ENCODE measurements at places on chromosomes 4 and X.

- no peak for DNase-seq
Measured at GRCh38 chrX:8297766-8298165, 126.7 kb upstream of the VCX2 start.

DNA sequence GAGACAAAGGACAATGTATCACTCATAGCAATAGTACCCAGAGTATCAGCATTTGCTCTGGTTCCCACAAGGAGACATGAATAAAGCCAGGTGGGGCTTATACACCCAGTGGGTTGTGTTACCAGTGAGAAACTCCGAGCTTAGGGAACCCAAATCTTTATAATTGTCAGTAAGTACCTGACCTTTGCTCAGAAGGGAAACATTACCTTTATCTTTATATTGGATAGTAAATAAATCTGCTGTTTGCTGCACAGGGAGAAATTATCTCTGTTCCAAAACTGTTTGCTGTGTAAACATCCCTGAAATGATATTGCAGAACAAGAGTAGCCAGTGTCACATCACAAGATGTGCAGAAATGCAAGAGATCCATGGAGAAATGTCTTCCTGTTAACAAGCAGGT is 12.1 kb upstream of the SLAIN2 start:
- DNase-seq: no peak

DNA sequence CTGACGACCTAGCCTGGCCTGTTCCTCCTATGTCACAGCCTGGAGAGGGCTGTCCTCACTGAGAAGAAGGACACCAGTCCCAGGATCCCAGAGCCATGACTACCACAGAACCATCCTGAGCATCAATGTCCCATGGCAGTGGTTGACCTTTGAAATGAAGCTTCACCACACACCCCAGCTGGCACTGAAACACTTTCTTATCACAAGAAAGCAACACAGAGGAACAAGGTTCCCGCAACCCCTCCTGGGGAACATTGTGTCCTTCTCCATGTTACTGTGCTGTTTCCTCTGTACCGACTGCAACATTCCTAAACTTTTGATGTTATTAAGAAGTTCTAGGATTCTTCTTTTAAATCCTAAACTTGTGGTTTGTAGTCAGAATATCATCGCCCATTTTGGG is 21.2 kb upstream of the FAM156A start:
- DNase-seq: no peak

DNA sequence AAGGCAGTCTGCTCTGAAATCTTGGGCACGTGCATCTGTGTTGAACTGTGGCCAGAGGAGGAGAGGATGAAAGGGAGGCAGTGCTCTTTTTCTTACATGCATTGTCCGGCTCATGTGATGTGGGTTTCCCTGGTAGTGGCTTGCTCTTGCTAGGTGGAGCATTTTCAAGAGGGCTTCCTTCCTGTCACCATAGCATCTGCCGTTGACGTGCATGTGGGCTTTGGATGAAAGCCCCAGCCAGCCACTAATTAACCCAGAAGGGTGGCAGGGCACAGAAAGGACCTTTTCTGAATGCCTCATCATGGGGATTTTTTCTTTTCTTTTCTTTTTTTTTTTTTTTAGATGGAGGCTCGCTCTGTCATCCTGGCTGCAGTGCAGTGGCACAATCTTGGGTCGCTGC is 121.3 kb downstream of the GPR143 start:
- no peak for DNase-seq

- DNase-seq: no peak
Measured at GRCh38 chr4:138053641-138054301, 188.4 kb downstream of the SLC7A11 start.

DNA sequence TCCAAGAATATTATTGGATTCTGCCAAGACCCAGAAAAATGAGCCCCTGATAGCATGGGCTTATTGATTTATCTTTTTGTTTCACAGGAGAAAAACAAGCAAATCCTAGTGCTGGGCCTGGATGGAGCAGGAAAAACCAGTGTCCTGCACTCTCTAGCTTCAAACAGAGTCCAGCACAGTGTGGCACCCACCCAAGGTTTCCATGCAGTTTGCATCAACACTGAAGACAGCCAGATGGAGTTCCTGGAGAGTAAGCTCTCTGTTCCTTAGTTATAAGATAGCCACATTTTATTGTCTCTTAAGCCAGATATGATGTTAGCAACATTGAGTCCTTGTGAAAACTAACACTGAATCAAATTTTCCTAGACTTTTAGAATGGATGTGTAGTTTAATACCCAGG is 5.5 kb downstream of the ARL9 start:
- DNase-seq: no peak

GRCh38 chr4:38069271-38069760 is 109.1 kb downstream of the PTTG2 start:
- DNase-seq: no peak

DNA sequence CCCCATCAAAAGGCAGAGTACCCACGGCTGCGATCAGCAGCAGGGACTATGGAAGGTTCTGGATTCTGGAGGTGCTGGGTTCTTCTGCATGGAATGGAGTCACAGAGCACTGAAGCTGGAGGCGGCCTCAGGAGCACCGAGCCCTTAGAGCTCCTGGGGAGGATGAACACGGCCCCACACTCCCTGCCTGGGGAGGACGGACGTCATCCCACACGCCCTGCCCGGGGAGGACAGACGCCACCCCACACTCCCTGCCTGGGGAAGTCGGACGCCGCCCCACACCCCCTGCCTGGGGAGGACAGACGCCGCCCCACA is 9.9 kb downstream of the LRPAP1 start:
- no peak for DNase-seq

GRCh38 chr4:29415771-29416170 is 1304.4 kb upstream of the PCDH7 start:
- DNase-seq: no peak

DNA sequence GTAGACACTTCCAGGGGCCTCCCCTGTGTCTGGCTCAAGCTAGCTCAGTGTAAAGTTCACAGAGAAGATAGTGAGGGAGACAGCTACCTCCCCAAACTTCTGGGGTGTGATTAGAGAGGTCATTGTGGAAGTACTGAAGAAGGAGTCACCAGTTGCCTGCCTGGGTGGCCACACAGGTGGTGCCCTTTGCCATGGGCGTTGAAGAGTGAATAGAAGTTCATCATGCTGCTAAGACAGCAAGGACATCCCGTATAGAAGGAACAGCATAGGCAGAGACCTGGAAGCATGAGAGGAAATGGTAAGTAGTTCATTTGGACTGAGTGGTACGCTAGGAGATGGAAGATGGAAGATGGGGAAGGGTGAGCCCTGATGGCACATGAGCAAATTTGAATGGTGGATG is 110.1 kb downstream of the PJA1 start:
- no peak for DNase-seq

DNA sequence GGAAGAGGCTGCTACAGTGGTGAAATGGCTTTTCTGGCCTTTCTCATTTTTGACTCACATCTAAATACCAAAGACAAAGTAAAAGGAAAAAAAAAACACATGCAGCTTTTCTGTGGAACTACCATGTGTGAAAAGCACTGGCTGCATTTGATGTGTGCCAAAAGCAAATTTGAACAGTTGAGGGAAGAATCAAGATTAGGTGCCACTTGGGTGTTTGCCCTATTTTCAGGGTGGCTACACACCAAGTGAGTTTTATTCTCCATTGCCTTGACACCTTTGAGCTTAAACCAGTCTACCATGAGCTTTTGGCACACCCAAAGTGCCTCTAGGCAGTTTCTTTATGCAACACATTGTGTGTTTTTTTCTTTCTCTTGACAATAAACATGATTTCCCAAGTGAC is 423.9 kb downstream of the FAM133A start:
- DNase-seq: no peak

- DNase-seq: no peak
Measured at GRCh38 chr4:38762560-38762959, 20.2 kb downstream of the TLR10 start.

DNA sequence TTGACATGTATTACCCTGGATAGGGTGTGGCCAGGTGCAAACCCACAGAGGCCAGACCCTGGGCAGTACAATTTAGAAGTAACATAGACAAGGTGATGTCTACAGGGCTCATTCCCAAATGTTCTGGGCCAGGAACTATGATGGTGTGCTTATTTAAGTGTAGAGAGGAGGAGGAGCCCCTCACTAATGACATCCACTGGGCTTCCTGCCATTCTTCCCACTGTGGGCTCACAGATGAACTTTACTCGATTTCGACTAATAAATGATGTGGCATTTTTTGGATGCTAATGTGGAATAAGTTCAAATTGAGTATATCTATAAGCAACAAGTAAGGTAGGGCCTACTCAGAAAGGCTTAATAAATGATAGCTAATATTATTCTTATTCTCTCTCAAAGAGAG is 280.9 kb upstream of the BOD1L1 start:
- no peak for DNase-seq

DNA sequence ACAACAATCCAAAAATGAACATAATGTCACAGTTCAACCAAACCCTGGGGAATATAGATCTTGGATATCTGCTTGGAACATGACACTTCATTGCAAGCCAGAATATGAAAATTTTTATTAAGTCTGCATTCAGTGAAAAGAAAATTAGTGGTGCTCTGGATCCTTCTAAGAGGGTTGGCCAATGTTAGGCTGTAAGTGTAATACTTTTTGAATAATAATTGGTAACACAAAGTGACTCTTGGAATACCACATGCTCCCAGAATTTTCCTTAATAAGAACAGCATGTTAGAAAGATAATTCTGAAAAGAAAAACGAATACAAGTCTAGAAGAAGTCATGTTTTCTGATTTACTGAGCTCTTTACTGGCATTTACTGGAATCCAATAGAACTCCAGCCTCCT is 175.8 kb downstream of the RASL11B start:
- no peak for DNase-seq

DNA sequence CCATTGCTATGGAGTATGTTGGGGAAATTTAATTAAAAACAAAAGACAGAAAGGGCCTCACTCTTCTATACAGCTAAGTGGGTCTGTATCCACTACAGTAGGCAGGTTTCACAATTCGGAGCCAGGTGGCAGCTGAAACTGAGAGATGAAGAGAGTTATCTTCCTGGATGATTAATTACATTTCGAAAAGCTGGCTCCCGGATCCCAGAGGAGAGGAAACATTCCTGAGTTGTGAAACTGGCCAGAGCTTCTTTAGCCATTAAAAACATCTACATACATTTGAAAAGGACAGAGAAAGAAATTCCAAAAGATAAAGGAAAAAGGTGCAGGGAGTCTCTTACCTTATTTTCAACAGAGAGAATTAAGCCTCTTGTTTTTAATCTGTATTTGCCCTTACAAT is 15.5 kb upstream of the PDZD4 start:
- no peak for DNase-seq

- no peak for DNase-seq
Measured at GRCh38 chrX:13254076-13254785, 65.6 kb downstream of the ATXN3L start.

DNA sequence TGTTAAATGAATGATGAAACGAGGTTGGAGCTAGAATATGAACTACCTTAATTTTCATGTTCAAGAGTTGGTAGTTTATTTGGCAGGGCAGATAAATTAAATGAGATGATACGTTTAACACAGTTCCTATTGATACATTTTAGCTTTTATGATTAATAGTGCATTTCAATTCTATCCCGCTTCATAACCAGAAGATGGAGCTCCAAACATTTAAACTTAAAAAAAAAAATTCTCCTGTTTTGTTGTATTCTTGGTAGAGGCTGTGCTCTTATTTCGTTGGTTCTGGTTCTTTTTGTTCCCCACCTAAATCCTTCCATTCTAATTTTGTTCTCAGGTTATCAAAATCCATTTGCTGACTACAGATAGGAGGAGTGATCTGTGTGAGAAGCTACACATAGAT is 71.8 kb upstream of the PTPN13 start:
- DNase-seq: no peak

DNA sequence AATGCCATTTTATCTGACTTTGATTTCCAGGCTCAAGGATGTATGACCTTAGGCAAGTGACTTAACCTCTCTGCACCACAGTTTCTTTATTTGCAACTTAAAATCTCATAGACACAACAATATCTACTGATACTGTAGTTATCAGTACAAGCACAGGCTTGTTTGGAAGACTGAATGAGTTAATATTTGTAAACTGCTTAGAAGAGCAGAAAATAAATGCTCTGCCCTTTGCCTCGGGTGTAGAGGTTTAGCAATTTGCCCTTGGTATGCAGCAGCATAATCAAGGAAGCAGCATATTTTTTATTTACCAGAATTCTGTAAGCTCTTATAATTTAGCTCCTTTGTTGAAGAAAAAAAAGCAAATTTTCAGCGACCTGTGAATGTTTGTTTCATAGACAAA is 2.9 kb upstream of the CXCL1 start:
- no peak for DNase-seq

GRCh38 chr4:32841217-32841616 is 2121.0 kb downstream of the PCDH7 start:
- DNase-seq: no peak

DNA sequence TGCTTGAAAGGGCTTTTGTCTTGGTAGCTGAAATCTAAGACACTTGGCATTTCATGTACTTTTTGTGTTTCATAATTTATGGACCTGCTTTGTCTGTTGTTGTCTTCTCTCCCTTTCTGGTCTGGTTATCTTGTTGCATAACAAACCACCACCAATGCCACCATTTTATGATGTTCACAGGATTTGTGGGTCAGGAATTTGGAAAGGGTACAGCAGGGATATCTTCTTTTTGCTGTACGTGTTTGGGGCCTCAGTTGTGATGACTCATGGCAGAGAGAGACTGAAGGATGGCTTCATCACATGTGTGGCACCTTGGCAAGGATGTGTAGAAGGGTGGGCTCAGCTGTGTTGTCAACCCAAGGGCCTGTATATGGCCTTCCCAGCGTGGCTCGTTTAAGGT is 35.2 kb downstream of the KDM6A start:
- DNase-seq: no peak

DNA sequence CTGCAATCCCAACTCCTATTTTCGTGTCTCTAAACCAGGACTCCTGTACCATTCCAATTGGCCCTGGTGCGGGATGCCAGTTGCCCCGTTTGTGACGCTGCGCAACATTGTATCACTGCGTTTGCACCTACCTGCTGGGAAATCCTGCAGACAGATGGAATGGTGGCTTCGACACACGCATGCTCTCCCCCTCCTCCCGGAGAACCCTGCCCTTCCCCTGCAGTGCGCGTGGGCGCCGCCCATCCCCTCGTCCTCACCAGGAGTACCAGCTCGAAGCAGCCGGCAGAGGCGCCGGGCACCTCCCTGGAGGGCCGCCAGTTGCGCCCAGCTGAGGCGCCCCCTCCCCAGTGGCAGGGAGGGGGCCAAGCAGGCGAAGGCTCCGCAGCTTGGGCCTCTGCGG is 1.4 kb downstream of the DGKK start:
- no peak for DNase-seq

DNA sequence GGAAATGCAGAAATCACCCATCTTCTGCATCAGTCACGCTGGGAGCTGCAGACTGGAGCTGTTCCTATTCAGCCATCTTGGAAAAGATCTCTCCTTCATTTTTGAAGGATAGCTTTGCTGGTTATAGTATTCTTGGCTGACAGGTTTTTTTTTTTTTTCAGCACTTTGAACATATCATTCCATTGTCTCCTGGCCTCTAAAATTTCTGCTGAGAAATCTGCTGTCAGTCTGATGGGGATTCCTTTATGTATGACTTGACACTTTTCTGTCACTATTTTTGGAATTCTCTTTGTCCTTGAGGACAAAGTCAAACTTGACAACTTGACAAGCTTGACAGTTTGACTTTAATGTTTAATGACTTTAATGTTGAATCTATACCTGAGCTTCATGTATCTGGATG is 16.8 kb downstream of the HPGDS start:
- no peak for DNase-seq

GRCh38 chrX:44906041-44906440 is 33.1 kb downstream of the KDM6A start:
- no peak for DNase-seq

- DNase-seq: no peak
Measured at GRCh38 chrX:112068430-112068829, 14.1 kb downstream of the TRPC5 start.

GRCh38 chrX:124223524-124223923 is 108.9 kb upstream of the TEX13D start:
- no peak for DNase-seq
